ENCODE measurements at places on chromosomes 12 and 14. TPM values are rescaled to one million over a fixed set of nuclear protein-coding genes. Genes with fewer than 3 reads are reported as not detected.

The TPPP2 gene
- polyA plus RNA-seq: 1.9 TPM

The IL26 gene
- not detected for polyA plus RNA-seq

The POLE2 gene
- polyA plus RNA-seq: 19.4 TPM

The TAS2R9 gene
- not detected for polyA plus RNA-seq

The ATF7 gene
- 47.0 TPM for polyA plus RNA-seq

The OR6C75 gene
- 0.03 TPM for polyA plus RNA-seq

The DACT1 gene
- polyA plus RNA-seq: 39.3 TPM

The SCARB1 gene
- polyA plus RNA-seq: 19.6 TPM

The WBP11 gene
- polyA plus RNA-seq: 112 TPM

The IFI27 gene
- polyA plus RNA-seq: 7.5 TPM

The OTX2 gene
- not detected for polyA plus RNA-seq

The CCNT1 gene
- 26.1 TPM for polyA plus RNA-seq

The DEGS2 gene
- 10.8 TPM for polyA plus RNA-seq

The LGR5 gene
- 21.1 TPM for polyA plus RNA-seq

The MAP3K9 gene
- polyA plus RNA-seq: 3.7 TPM

The SMIM41 gene
- polyA plus RNA-seq: 0.43 TPM

The SYNDIG1L gene
- 0.39 TPM for polyA plus RNA-seq

The OASL gene
- polyA plus RNA-seq: 0.13 TPM

The TAS2R20 gene
- polyA plus RNA-seq: 1.1 TPM

The NGB gene
- polyA plus RNA-seq: 0.05 TPM

The HOXC9 gene
- 20.7 TPM for polyA plus RNA-seq

The FGD4 gene
- polyA plus RNA-seq: 16.6 TPM

The TAS2R30 gene
- 0.16 TPM for polyA plus RNA-seq

The CDCA4 gene
- polyA plus RNA-seq: 22.4 TPM

The CARMIL3 gene
- 2.3 TPM for polyA plus RNA-seq

The BMP4 gene
- 41.6 TPM for polyA plus RNA-seq

The COCH gene
- 4.7 TPM for polyA plus RNA-seq

The PLEKHD1 gene
- 4.8 TPM for polyA plus RNA-seq

The EFS gene
- 39.7 TPM for polyA plus RNA-seq

The RPS6KL1 gene
- 2.0 TPM for polyA plus RNA-seq

The HOXC6 gene
- polyA plus RNA-seq: 31.7 TPM

The SALL2 gene
- 55.9 TPM for polyA plus RNA-seq

The PLCZ1 gene
- 0.24 TPM for polyA plus RNA-seq

The CLEC6A gene
- polyA plus RNA-seq: 0.11 TPM

The TAS2R13 gene
- polyA plus RNA-seq: not detected

The SINHCAF gene
- polyA plus RNA-seq: 308 TPM

The SMOC1 gene
- polyA plus RNA-seq: 2.7 TPM

The SDR9C7 gene
- 0.23 TPM for polyA plus RNA-seq

The POTEM gene
- polyA plus RNA-seq: not detected

The TMEM179 gene
- polyA plus RNA-seq: 1.2 TPM

The GLIPR1L1 gene
- 0.40 TPM for polyA plus RNA-seq

The RNF31 gene
- 54.2 TPM for polyA plus RNA-seq

The B3GNT4 gene
- 2.7 TPM for polyA plus RNA-seq

The PRPH gene
- polyA plus RNA-seq: 0.23 TPM

The PIWIL1 gene
- 0.70 TPM for polyA plus RNA-seq

The TOGARAM1 gene
- polyA plus RNA-seq: 38.6 TPM

The OR10G3 gene
- not detected for polyA plus RNA-seq

The TDRD9 gene
- polyA plus RNA-seq: 3.3 TPM

The FLVCR2 gene
- polyA plus RNA-seq: 5.7 TPM

The LAG3 gene
- polyA plus RNA-seq: 1.9 TPM

The AMIGO2 gene
- polyA plus RNA-seq: 54.3 TPM

The IRAK3 gene
- 2.7 TPM for polyA plus RNA-seq

The PRB2 gene
- not detected for polyA plus RNA-seq

Data from right renal pelvis (tissue), 4 donors.